ENCODE measurements at places on chromosomes 6 and 20.

DNA sequence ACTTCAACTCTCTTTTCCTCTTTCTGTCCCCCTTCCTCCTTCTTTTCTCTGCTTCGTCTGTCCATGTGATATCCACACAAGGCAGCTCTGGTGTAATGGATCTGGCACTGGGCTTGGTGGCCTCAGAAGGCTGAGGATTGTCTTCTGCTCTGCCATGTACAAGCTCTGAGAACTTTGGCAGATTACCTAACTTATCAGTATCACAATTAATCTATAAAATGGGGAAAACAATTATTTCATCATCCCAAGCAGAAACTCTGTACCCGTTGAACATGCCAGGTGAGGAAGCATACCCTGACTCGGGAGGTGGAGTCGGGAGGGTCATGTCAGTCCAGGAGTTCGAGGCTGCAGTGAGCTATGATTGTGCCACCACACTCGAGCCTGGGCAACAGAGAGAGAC, 10.6 kb downstream of the RNF144B start:
- DNase-seq, result no peak

DNA sequence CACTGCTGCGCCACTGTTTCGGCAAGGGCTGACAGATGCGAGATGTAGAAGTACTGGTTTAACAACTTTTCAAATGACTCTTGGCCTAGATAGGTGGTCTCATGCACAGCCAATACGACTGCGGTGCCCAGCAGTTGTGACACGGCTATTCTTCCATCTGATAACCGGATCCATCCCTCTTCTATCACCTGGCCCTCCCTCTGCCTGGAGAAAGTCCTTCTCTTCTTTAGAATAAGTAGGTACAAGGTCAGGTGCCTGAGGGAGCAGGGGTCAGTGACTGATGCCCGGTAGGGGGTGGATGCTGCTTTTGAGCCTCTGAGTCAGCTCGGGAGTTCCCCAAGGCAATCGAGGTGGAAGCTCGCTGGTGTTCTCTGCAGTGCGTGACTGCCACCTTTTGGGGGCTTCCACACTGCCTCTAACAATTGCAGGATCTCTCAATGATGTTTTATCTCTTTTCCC, 166.8 kb upstream of the GRIK2 start:
- no peak for DNase-seq

DNA sequence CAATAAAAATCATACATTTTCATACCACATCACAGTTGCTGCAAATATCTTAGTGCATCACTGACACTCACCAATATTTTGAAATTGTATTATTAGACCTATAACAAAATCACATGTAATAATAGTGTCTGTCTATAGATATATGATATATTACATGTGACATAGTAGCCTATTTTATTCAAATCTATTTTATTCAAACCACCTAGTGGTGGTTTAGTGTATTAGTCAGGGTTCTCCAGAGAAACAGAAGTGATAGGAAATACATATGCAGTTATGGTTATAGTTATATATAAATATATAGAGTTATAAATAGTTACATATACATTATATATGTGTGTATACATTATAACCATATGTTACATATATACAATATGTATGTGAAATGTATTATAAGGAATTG, 366.5 kb upstream of the ARID1B start:
- no peak for DNase-seq

- DNase-seq, result no peak
Observed at GRCh38 chr6:83247471-83247870, 54.3 kb downstream of the RWDD2A start.
